Peyer's patch (tissue), 4 donors: ENCODE measurements at places on chromosomes 1 and 21.
A peak's percentile ranks its signal among the peaks of the same experiment; 100 is the strongest.

- no peak for DNase-seq
Measured at GRCh38 chr1:80918380-80918779, 882.4 kb upstream of the ADGRL2 start.

- DNase-seq: peak; percentile 74
Measured at GRCh38 chr1:19240673-19241538, 10.4 kb downstream of the EMC1 start.

DNA sequence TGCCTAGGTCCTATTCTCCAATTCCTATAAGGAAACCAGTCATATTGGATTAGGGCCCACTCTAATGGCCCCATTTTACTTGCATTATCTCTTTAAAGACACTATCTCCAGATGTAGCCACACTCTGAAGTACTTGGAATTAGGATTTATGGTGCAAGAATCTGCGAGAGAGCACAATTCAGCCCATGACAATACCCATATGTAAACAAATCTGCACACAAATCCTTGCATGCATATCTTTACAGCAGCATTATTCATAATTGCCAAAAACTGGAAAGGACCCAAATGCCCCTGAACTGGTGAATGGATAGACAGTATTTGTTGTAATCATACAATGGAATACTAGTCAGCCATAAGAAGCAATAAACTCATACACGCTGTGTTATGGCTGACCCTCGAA lies 229.8 kb upstream of the ADAMTS5 start:
- DNase-seq: no peak

GRCh38 chr1:220791956-220792355 lies 5.2 kb downstream of the MTARC1 start:
- no peak for DNase-seq

GRCh38 chr21:32141318-32141633 lies 137.6 kb downstream of the MIS18A start:
- DNase-seq: no peak

GRCh38 chr1:219990782-219991510 lies 55.4 kb downstream of the EPRS1 start:
- no peak for DNase-seq

DNA sequence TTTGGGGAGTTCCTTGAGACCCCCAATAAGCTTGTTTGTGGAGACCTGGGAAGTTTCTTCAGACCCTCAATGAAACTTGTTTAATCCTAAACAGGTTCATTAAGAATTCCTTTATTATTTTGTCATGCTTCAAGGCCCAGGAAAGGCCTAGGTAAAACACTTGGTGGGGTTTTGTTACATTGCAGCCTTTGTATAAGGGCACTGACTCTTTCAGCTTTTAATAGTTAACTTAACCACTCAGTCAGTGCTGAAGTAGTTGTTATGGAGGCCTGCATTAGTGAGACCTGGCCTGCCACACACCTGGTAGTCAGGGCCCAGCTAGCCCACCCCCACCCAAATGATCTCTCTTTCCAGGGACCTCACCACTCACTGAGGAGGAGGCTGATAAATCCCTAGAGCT lies 103.7 kb downstream of the FCRL5 start:
- no peak for DNase-seq

DNA sequence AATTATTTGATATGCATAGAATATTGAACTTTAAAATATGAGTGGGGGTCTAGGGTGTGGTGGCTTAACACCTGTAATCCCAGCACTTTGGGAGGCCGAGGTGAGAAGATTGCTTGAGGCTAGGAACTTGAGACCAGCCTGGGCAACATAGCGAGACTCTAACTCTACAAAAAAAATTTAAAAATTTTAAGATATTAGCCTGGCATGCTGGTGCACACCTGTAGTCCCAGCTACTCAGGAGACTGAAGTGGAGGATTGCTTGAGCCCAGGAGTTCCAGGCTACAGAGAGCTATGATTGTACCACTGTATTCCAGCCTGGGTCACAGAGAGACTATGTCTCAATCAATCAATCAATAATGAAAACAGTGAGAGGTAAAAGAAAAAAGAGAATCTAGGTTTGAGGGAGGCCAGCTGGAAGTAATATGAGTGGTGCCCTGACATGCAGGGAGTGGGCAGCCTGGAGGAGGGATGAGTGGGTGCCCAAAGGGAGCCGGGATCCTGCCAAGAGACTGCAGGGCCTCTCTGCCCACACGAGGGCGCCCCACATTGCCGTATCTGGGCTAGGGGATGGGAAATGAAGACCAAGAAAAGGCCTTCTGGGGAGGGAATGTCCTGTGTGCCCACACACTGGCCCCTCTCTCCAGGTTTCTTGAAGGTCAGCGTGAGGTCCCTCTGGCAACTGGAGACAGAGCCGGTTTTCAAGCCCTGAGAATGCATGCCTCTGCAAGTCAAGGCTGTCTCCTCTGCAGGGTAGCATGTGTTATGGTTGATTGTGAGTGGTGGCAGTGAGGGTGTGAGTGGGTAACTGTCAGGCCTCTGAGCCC lies 93.9 kb upstream of the PPM1J start:
- peak; percentile 86 for DNase-seq

- DNase-seq: no peak
Measured at GRCh38 chr1:54428837-54429518, 22.8 kb upstream of the SSBP3 start.

DNA sequence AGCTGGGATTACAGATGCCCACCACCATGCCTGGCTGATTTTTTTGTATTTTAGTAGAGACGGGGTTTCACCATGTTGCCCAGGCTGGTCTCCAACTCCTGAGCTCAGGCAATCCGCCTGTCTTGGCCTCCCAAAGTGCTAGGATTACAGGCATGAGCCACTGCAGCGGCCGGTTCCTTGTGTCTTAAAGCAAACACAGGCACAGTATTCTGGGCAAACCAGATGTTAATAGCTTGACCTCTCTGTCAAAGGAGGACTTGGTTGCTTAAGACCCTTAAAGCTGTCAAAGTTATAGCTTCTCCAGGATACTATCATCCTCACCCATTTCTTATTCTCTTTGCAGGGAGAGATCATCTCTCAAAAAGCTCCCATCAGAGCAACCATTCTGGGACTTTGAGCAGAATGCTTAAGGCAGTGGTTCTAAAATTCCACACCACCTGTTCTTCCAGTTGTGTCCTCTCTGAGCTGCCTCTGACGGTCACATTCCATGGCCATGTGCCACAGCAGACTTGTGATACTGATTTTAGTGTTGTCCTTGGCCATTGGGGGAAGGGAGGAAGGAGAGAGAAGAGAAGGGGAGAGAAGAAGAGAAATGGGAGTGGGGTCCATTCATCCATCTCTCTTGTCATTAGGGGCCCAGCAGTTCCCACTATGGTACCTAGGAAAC lies 81.8 kb downstream of the PBX1 start:
- no peak for DNase-seq

- peak; percentile 27 for DNase-seq
Measured at GRCh38 chr1:89754518-89754917, 66.3 kb upstream of the LRRC8D start.

DNA sequence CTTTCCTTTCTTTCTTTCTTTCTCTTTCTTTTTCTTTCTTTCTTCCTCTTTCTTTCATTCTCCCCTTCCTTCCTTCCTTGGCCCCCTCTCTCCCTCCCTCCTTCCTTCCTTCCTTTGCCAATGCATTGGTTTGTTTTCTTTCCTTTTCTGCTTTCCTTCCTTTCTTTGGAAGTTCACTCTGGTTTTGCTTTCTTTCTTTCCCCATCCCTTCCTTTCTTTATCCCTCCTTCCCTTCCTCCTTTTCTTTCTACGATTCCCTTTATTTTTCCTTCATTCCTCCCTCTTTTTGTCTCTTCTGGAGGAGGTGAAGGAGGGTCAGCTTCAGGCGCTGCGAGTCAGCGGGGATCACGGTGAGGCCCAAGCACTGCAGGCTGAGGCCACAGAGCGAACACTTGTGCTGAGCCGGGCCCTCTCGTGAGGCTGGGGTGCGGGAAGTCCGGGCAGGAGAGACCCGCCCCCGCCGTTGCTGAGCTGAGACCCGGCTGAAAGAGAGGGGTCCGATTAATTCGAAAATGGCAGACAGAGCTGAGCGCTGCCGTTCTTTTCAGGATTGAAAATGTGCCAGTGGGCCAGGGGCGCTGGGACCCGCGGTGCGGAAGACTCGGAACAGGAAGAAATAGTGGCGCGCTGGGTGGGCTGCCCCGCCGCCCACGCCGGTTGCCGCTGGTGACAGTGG lies 1.5 kb downstream of the SIM2 start:
- no peak for DNase-seq

DNA sequence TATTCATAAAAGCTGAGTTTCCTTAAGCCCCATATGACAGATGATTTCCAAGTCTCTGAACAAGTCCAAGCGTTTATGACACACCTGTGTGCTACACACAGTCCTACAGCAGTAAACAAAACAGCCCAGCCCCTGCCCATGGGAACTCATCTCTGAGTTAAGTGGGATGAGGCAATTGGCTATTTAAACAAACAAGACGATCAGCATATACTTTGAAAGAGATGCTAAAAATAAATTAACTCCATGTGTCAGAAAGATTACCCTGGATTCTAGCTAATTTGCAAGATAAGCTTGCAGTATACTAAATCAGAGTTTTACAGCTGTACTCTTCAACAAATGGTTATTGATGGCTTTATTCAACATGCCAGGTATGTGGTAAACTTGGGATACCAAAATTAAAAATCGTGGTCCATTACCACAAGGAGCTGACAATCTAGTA lies 7.0 kb downstream of the PSMG1 start:
- no peak for DNase-seq
